ENCODE measurements at places on chromosomes 11 and 22. TPM values are rescaled to one million over a fixed set of nuclear protein-coding genes. Genes with fewer than 3 reads are reported as not detected.

POU2F3 gene
- not detected for total RNA-seq

ACRV1 gene
- total RNA-seq = not detected

GAL3ST3 gene
- not detected for total RNA-seq

ANGPTL5 gene
- total RNA-seq = not detected

SPON1 gene
- 24.6 TPM for total RNA-seq

HSPA8 gene
- total RNA-seq = 2,210 TPM

CAPRIN1 gene
- 126 TPM for total RNA-seq

KRTAP5-2 gene
- total RNA-seq = not detected

MYBPC3 gene
- not detected for total RNA-seq

GLB1L2 gene
- total RNA-seq = not detected

KCNJ1 gene
- total RNA-seq = not detected

PNPLA5 gene
- total RNA-seq = not detected

CCDC73 gene
- not detected for total RNA-seq

All from SJSA1 (cell line).